ENCODE measurements at places on chromosomes 6 and 20.

- no peak for DNase-seq
Observed at GRCh38 chr20:24587384-24588046, 118.1 kb downstream of the SYNDIG1 start.

DNA sequence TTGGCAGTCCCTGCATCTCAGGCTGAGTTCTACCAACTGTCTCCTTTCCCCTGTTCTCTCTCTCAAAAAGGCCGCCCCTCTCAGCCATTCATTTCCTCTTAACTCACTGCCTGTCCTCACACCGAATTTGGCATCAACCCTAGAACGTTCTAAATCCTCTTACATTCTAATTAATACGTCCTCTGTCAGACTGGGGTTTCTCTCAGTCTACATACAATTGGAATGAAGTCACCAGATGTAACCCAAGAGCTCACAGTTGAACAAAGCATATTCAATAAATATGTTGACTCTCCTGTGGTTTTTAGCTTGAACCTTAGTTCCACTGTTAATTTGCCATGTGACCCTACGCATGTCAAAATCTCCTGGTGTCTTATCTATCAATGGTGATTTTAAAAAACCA lies 269.6 kb downstream of the CLIC5 start:
- DNase-seq = no peak

GRCh38 chr6:16270178-16270794 lies 31.9 kb downstream of the GMPR start:
- no peak for DNase-seq

GRCh38 chr20:63177134-63177784 lies 38.7 kb downstream of the YTHDF1 start:
- no peak for DNase-seq

DNA sequence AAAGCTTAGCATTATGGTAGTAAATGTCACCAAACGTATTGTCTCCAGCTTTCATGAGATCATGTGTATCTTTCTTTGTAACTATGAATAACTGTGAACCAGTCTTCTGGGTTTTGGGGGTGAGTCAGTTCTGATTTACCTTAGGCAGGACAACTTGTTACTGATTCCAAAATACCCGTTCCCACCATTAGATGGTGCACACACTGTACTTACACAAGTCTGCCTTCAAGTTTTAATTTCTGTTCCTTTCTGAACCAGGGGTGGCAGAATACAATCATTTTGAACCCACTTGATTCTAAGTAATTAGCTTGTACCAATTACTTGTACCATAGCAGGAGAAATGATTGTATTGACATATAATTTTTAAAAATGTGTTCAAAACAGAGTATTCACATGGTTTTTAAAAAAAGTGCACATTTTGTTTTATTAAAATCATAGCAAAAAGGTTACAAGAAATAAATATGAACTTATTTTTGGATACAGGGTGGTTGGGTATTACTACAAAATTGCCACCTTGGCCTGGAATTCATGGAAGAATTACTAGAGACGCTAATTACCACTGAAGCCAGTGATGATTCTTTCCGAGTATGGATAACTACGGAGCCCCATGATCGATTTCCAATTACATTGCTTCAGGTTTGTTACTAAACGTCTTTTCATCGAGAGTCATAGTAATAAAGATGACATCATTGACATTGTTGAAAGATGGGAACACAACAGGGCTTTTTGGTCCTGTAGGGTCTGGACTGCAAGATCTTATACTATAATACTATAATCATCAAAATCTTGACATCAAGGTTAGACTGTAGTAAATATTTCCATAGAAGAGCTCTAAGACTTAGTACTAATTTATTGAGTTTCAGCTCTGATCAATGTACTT lies 75.2 kb upstream of the GLP1R start:
- DNase-seq = no peak

- DNase-seq = no peak
Observed at GRCh38 chr6:117908246-117909068, 1.4 kb downstream of the SLC35F1 start.

All from stimulated activated CD8-positive, alpha-beta memory T cell treated with anti-CD3 and anti-CD28 coated beads, Interleukin-15, amount 100 ng/mL, for 24 hours (primary cell).